ENCODE measurements at places on chromosomes 7 and 10.

GRCh38 chr10:86334488-86335085 lies 32.0 kb downstream of the GRID1 start:
- no peak for DNase-seq

- DNase-seq: no peak
These were observed 490 bp downstream of the TNS3 start for GRCh38 chr7:47581438-47581803.

GRCh38 chr10:91513598-91514424 lies 103.7 kb downstream of the HECTD2 start:
- DNase-seq: no peak

DNA sequence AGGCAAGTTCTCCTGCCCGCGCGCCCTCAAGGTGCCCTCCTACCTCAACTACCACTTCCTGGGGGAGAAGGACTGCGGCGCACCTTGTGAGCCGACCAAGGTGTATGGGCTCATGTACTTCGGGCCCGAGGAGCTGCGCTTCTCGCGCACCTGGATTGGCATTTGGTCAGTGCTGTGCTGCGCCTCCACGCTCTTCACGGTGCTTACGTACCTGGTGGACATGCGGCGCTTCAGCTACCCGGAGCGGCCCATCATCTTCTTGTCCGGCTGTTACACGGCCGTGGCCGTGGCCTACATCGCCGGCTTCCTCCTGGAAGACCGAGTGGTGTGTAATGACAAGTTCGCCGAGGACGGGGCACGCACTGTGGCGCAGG lies 1.4 kb downstream of the FZD1 start:
- no peak for DNase-seq

- DNase-seq: no peak
These were observed 95.0 kb downstream of the FAM53B start for GRCh38 chr10:124649214-124649613.

- DNase-seq: no peak
These were observed 956.7 kb downstream of the CCSER2 start for GRCh38 chr10:85284778-85285770.

- DNase-seq: no peak
These were observed 37.9 kb downstream of the JAZF1 start for GRCh38 chr7:28142650-28143049.

DNA sequence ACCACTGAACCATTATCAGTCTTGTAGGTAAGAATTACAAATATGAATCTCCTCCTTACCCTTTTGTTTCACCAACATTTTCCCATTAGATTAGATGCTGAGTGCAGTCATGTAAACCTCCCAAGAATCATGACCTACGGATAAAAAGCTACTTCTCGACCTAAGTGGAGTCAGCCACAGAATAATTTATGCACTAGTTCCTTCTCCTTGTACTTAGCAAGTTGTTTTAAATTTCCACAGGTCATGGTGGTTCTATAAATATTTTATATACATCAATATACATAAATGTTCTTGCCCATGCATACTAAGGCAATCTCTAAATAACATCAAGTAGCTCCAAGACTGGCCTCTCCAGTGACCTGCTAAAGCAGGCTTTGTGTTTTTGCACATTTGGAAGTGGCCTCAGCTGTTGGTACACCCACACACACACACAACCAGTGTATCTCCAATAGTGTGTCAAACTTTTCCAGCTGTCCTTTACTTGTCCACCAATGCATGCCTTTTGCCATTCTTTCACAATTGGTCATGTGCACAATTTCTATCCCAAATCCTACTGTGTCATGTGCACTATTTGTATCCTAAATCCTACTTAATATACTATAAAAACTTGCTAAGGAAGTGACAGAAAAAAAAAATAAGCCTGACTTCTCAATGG lies 21.5 kb downstream of the LMOD2 start:
- DNase-seq: no peak

- DNase-seq: no peak
These were observed 17.9 kb downstream of the SEMA3A start for GRCh38 chr7:84176716-84177115.
